ENCODE measurements at places on chromosomes 2 and 18.

- DNase-seq: no peak
Measured at GRCh38 chr2:127140538-127140937, 33.6 kb upstream of the BIN1 start.

DNA sequence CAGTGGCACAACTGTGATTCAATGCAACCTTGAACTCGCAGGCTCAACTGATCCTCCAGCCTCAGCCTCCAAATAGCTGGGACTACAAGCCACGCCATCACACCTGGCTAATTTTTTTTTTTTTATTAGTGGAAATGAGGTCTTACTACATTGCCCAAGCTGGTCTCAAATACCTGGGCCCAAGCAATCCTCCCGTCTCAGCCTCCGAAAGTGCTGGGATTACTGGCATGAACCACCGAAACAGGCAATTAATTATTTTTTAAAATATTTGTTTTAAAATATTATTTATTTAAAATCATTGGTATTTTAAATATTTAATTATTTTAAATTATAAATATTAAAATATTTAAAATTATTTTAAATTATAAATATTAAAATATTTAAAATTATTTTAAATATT lies 24.5 kb downstream of the SRBD1 start:
- no peak for DNase-seq

DNA sequence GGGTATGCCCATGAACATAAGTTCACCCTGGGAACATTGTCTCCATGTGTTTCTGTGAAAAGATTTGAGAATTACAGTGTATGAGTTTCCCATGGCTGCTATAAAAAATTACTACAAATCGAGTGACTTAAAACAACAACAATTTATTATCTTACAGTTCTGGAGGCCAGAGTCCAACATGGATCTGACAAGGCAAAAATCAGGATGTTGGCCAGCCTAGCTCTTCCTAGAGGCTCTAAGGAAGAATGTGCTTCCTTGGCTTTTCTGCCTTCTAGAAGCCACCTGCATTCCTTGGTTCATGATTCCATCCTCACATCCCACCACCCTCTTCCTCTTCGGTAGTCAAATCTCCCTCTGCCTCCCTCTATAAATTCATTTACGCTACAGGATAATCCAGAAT lies 38.6 kb downstream of the FAM124B start:
- no peak for DNase-seq

GRCh38 chr2:52884761-52885352 lies 882.7 kb upstream of the CHAC2 start:
- no peak for DNase-seq

GRCh38 chr2:76257802-76258201 lies 547.1 kb upstream of the GCFC2 start:
- DNase-seq: no peak
